ENCODE measurements at places on chromosomes 4 and X.

- no peak for DNase-seq
Measured at GRCh38 chr4:153204247-153204671, at the start of gene TRIM2. Gene TRIM2 (plus strand): TSS chr4:153204443. CDS start chr4:153204531, 88 bp downstream.

DNA sequence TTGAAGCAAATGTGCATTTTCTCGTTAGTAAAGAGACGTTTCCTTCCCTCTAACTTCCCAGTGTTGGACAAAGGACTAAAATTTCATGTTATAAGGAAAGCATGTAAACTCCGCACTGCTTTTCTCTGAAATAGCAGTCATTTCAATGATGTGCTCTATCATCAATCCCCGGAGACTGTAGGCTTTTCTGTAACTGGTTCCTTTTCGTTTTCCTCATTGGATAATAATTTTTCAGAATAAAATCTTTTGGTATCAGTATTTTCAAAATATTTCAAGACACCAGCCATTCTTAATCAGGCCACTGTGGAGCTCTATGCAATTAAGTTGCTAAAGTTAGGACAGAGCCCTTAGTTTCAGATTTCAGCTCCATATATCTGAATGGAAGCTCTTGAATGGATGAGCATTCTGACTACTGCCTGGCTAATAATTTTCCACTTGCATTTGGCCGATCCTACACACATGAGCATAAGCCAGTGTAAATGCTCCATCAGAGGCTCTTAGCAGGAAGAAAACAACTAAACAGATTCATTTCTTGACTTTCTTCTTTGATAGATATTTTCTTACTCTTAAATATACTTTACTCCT lies 157.7 kb downstream of the CHIC2 start:
- no peak for DNase-seq

DNA sequence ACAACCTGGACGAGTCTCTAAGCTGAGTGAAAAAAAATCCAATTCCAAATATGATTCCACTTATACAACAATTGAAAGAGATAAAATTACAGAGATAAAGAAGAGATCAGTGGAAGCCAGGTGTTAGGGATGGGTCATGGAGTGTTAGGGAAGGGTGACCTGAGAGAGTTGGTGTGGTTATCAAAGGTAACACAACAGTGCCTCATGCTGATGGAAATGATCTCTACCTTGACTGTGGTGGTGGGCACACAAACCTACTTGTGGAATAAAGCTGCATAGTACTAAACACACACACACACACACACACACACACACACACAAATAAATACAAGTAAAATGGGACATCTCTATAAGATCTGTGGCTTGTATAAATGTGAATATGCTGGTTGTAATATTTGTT lies 26.0 kb downstream of the BEND2 start:
- no peak for DNase-seq

DNA sequence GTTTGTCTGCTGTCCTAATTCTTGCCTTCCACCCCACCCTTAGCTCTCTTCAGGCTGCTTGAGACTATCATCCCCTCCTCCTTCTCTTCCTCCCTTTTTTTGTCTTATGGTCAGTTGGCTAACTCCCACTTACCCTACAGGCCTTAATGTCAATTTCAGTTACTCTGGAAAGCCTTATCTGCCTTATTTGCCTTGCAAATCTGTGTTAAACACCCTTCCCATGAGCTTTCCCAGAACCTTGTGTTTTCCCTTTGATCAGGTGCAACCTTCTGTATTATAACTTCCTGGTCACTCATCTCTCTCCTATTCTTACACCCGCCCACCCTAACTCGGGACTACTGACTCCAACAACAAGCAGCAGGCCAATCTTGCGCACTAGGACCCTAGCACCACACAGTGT lies 74.8 kb downstream of the COX18 start:
- no peak for DNase-seq

- no peak for DNase-seq
Measured at GRCh38 chr4:151806511-151806927, 45.7 kb upstream of the GATB start.

DNA sequence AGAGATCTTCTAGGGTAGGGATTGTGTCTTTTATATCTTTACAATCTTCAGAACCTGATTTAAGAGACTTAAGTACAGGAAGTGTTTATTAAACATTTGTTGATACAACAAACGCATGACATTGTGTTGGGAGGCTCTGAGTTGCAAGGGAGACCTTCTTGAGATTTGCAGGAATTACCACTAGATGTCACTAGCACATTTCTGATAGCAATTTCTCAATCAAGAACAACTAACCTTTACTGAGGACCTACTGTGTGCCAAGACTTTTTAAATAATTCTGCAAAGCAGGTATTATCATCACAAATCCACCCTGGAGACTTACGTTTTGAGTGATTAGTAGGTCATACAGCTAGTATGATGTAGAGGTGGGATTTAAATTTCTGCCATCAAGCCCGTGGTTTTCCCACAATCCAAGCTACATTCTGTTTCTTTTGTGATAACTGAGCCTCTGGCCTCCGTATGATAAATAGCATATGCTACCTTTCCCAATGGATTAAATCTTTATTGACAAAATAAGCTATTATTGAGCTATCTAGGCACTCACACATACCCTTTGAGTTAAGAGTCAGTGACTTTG lies 986.0 kb downstream of the CCSER1 start:
- DNase-seq: no peak

GRCh38 chr4:185878633-185879032 lies 66.6 kb upstream of the SORBS2 start:
- DNase-seq: no peak

GRCh38 chr4:41597494-41597893 lies 59.5 kb downstream of the LIMCH1 start:
- DNase-seq: no peak

DNA sequence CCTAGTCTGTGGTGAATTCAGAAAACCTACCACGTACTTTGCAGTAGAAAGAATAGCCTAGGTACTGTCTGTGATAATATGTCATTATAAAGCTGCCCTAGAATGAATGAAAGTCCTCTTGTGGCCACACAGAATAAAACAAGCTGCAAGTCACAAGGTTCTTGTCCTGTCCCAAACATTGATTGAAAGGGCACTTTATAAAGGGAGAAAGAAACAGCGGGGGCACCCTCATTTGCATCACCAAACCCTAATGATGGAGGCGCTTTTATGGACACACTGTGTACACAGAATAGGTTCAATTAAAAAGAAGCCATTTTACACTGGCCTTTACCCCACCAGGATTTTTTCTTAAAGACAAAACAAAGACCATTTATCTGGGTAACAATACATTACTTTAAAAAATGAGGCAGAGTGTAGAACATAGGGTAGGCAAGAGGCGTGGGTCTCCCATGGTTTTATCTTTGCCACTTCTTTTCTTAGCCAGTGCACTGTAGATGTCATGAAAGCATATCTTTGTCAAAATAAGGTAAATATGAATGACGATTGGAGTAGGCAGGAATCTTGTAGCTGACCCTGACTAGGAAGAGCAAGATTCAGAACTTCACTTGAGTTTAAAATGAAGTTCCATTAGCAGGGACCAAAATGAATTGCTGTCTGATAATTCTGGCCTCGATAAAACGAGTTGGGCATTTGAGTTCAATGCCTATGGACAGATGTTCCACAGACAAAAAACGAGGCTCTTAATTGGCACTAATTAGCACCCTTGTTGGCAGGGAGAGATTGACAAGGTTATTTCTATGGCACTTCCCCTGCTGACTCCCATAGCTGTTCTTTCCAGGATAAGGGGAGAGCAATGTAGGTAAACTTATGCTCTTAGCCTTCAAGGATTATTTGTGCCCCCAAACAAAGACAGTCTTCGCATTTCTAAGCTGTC lies 365.1 kb downstream of the AFF2 start:
- DNase-seq: no peak

DNA sequence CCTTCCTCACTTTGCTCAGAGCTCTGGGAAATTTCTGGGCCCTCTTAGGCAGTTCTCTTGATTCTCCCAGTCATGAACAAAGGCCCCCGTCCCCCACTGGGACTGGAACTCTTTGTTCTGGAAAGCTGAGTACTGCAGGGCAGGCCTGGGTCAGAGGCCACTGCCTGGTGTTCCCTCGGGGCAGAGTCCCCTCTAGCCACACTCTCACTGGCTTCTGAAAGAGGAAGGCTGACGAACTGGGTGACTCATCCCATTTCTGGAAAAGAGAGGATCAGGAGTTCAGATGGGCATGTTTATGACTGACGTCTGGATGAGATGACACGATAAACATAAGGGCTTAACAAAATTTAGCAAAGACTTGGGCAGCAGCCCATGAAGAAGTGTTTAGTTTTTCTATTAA lies 47.7 kb downstream of the DDX3X start:
- no peak for DNase-seq

GRCh38 chrX:43969504-43970501 lies 3.4 kb downstream of the NDP start:
- DNase-seq: no peak

DNA sequence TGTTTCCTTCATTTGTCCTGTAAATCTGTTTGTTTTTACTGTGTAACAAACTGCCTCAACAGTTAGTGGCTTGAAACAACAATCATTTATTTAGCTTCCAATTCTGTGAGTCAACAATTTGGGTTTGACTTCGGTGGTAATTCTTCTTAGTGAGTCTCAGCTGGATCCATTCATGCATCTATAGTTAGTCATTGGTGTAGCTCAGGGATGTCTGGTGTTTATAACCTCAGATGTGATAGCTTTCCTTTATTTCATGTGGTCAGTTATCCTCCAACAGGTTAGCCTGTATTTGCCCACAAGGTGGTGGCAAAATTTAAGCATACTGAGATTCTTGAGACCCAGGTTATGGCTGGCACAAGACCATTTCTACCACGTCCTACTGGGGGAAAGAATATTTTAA lies 1267.2 kb downstream of the RAPGEF2 start:
- DNase-seq: no peak

GRCh38 chr4:112931001-112931400 lies 118.5 kb upstream of the ANK2 start:
- DNase-seq: no peak

DNA sequence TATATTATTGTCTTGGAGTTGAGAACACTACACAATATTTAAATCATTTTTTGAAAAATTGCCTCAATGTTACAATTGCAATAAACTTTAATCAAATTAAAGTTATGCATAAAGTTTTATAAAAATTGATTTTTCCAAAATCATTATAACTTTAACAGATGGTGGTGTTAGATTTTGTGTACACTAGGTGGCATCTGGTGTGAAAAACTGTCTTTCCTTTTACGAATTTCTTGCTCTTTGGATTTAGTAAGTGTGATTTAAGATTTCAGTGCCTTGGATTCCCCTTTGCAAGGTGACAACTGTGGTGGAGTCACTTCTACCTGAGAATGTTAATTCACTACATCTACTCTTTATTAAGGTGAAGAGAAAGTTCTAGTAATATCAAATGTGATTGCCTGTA lies 91.6 kb downstream of the AREG start:
- DNase-seq: no peak

- no peak for DNase-seq
Measured at GRCh38 chr4:7858498-7858897, 81.2 kb downstream of the AFAP1 start.

DNA sequence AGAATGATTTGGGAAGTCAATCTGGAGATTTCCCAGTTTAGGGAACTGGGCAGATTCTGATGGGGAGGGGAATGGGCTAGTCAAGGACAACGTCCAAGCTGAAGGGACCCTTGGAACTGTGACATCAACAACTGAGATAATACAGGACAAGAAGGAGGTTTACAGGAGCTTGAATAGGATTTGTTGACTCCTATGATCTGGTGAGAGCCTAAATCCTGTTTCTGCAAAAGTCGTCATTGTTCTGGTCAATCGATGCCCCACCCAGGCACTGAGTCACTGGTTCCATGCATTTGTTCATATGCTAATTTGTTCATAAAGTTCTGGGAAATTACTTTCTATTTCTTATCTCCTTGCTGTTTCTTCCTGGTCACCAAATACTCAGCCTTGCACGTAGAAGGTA lies 15.3 kb upstream of the PDGFRA start:
- no peak for DNase-seq

DNA sequence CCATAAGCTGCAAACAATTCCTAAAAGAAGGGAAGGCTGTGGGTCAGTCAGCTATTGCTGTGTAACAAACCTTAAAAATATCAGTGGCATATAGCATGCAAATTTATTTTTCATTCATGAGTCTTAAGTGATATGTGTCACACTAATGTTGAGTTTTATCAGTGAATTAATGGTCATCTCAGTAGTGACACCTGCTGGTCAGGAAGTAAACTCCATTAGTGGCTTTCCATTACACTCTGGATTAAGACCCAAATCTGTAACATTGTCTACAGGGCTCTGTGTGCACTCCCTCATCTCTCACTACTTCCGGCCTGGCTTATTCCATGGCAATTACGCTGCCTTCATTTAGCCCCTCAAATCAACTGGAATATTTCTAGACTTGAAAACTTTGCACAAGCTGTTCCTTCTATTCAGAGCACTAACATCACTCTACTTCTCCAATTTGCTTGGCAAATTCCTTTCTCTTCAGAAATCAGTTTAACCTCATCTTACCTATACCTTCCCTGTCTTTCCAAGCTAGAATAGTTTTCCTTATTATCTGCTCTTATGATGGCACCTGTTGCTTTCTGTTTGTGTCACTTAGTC lies 217.3 kb upstream of the TAPT1 start:
- DNase-seq: no peak

DNA sequence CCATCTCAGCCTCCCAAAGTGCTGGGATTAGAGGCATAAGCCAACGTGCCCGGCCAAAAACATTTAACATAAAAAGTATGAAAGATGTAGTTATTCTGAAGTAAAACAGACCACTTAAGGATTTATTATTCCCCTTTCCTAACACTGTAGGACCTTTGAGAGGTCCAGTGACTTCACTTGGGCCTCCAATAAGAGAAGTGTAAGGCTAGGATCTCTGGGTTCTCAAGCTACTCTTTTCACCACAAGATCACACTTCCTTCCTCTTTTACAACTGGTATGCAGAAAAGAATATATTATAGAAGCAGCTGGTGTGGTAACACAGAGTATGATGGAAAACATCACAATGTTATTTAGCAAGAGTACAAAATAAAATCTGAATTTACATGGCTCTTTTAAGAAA lies 30.2 kb upstream of the CCNG2 start:
- no peak for DNase-seq

Measured in stimulated activated CD4-positive, alpha-beta T cell treated with anti-CD3 and anti-CD28 coated beads, Interleukin-4, amount 100 ng/mL, for 1 hour (primary cell).